Upper lobe of right lung (tissue), 1 donor: ENCODE measurements at places on chromosomes 3 and 15. TPM values are rescaled to one million over a fixed set of nuclear protein-coding genes. Genes with fewer than 3 reads are reported as not detected.

Gene ZCWPW2
- total RNA-seq = 0.96 TPM

- no peak overlapping the region for H3K4me3 ChIP-seq
- H3K4me1 ChIP-seq = no peaks in the 10 kb centered on the region
- no peaks in the 10 kb centered on the region for H3K36me3 ChIP-seq
- DNase-seq = no peak
- H3K27me3 ChIP-seq = no peaks in the 10 kb centered on the region
Observed at GRCh38 chr15:74206801-74207281, 4.3 kb upstream of the STRA6 start.

- no peaks in the 10 kb centered on the region for H3K27me3 ChIP-seq
- H3K4me3 ChIP-seq = no peak overlapping the region
Observed at GRCh38 chr3:115160295-115160694, 13.2 kb upstream of the ZBTB20 start.

GRCh38 chr3:42228796-42229195, 37.2 kb downstream of the CCK start:
- H3K27me3 ChIP-seq = no peaks in the 10 kb centered on the region
- peaks cover 8% of the 10 kb centered on the region for H3K36me3 ChIP-seq
- H3K4me3 ChIP-seq = no peak overlapping the region
- no peaks in the 10 kb centered on the region for H3K4me1 ChIP-seq

DNA sequence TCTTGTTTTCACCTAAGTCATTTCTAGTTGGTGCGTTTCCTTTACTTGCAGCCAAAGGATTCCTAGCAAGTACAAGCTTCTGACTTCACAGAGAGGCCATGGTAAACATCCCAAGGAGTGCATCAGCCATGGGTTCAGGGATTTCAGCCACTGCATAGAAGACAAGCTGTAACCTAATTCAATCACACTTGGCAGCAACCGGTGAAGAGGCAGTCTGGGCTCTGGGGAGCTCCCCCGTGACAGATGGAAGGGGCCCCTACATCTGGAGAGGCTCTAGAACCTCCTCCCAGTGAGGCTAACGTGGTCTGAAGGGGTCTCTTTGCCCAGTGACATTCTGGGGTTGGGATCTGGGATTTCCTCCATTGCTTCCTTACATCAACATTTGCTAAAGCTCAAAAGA, 8.4 kb upstream of the SNRPA1 start:
- no peak for DNase-seq
- H3K27ac ChIP-seq = no peak overlapping the region
- peaks cover 2% of the 10 kb centered on the region for H3K4me1 ChIP-seq
- no peaks in the 10 kb centered on the region for H3K36me3 ChIP-seq
- no peak overlapping the region for H3K4me3 ChIP-seq

Gene SYNPR
- not detected for total RNA-seq

DNA sequence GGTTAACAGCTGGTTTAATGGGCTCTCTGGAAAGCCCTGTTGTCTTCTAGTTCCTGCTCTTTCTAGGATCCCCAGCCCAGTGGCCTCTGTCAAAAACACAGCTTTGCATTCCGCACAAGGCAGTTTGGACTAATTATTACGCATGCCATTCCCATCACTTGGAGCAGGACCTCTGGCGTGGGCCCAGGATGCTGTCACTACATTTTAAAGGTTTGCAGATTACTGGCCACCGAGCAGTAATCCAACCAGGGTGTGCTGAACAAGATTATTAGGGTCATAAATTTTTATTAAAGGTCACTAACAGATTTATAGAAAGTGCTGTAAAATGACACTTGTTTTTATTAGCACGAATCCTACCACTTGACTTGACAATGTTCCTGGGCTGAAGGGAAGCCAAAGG, 143.6 kb upstream of the SLC6A11 start:
- H3K4me1 ChIP-seq = no peaks in the 10 kb centered on the region
- H3K27ac ChIP-seq = no peak overlapping the region
- DNase-seq = no peak
- no peaks in the 10 kb centered on the region for H3K36me3 ChIP-seq
- H3K4me3 ChIP-seq = no peak overlapping the region

DNA sequence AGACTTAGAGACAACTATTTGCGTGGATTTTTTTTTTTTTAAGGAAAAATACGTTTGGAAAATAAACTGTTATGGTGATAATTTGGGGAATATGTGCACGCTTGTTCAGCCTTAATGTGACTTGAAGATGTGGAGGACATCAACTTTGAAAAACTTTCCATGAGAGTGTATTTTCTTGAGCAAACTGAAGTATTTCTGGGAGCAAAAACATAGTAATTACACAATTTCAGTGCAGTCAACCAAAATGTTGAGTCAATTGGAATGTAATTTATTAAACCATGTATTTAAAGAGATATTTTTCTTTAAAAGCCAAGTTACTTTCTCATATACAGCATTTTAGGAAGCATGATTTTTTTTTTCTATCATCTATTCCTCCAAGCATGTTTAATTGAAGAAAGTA, 80.3 kb upstream of the FLNB start:
- DNase-seq = no peak
- no peaks in the 10 kb centered on the region for H3K4me1 ChIP-seq

DNA sequence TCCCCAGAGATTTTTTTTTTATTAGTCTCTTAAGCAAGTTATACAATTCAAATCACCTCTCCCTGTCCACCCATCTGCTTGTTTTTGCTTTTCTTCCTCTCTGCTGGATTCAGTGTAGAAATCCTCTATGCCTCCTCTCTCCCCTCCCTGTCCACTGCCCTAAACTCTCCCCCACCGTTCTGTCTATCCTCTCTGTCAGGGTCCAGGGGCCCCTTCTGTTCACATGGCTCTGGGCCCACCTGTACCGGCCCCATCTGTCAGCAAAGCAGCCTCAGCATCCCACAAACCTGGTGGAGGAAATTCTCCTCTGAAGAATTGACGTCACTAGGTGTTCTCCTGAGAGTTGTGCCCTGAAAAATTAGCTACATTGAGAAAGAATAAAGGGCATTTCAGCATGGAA, 137.6 kb upstream of the CMC1 start:
- no peak for DNase-seq
- no peaks in the 10 kb centered on the region for H3K4me1 ChIP-seq
- no peak overlapping the region for H3K4me3 ChIP-seq
- no peak overlapping the region for H3K27ac ChIP-seq
- H3K36me3 ChIP-seq = no peaks in the 10 kb centered on the region

DNA sequence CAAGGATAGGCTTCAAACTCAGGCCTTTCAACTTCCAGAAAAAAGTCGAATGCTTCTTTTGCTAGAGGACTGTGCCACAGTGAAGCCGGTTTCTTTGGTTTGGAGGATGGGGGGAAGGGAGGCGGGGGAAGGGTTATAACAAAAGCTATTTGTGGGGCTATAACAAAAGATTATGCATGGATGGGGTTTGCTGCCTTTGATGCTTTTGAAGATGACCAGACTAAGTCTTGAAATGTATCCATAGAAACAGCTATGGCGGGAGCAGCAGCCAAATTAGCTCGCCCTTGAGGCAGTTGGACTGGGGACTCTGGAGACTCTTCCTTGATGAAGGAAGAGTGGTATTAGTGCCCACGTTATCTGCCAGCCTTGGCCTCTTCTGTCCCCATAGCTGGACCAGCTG, 47.5 kb downstream of the SRGAP3 start:
- no peak for DNase-seq
- H3K4me3 ChIP-seq = no peak overlapping the region
- no peaks in the 10 kb centered on the region for H3K36me3 ChIP-seq
- H3K4me1 ChIP-seq = no peaks in the 10 kb centered on the region

DNA sequence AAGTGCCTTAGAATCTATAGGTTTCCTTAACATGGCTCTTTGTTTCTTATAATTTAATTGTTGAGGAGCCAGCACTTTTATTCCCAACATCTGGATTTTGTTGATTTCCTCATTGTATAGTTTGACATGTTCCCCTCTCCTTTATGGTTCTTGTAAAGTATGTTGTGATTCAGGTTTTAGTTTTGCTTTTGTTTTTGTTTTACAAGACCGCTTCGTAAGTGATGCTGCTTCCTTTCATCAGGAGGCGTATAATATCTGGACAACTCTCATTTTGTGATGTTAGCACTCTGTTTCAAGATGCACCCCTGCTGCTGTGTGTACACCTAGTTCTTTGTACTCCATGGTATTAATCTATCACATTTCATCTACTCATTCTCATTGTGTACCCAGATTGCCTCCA, 48.7 kb downstream of the SLC49A4 start:
- H3K27ac ChIP-seq = no peak overlapping the region
- no peaks in the 10 kb centered on the region for H3K27me3 ChIP-seq
- no peak for DNase-seq

DNA sequence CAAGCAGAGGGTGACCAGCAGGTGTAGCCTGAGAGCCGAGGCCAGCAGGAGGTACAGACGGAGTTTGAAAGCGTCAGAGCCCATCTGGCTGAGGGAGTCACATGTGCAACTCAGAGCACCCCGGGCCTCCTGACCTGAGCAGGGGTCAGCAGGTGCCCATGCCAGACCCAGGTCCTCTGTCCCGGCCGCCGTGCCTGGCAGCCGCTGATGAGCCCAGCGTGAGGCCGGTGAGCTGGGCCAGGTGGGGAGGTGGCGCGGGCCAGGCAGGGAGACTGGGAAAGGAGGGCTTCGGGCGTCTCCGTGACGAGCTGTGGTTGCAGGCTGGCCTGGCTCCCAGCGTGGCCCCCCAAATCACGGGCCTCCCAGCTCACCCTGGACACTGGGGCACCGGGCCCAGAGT, 130.9 kb downstream of the CHSY1 start:
- H3K4me3 ChIP-seq = no peak overlapping the region
- H3K27ac ChIP-seq = peak overlapping the region; percentile 76
- no peaks in the 10 kb centered on the region for H3K27me3 ChIP-seq
- no peak for DNase-seq
- H3K4me1 ChIP-seq = peaks cover 21% of the 10 kb centered on the region
- H3K36me3 ChIP-seq = no peaks in the 10 kb centered on the region

DNA sequence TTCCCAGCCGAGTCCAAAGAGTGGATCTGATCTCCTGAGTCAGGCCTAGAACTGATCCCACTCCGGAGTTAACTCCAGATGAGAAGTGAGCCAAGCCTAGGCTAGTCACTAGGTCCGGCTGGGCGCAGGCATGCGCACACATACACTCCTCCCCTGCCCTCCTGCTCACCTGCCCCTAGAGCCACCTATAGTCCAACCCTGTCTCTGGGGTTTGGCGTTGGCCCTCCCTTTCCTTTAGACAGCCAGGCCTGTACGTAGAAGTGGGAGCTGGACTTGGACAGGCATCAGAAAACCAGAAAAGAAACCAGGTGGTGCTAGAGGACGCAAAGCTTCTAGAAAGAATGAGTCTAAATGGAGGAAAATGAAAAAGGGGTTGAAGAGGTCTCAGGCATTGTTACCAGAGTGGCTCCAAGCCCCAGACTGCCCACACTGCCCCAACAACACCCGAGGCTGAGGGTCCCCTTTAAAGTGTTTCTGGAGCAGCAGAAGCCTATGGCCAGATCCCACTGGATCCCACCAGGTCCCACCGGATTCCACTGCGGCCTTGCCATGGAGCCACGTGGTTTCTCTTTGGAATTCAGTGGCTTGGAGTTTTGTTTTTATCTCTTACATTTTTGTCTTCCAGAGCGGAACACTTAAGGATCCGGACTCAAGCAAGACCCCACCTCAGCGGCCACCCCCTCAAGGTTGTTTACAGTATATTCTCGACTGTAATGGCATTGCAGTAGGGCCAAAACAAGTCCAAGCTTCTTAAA, 24.2 kb upstream of the TIMP4 start:
- peaks cover 12% of the 10 kb centered on the region for H3K4me1 ChIP-seq
- no peaks in the 10 kb centered on the region for H3K27me3 ChIP-seq
- no peak overlapping the region for H3K27ac ChIP-seq
- no peak for DNase-seq

GRCh38 chr3:123620343-123620742, 35.5 kb upstream of the HACD2 start:
- no peaks in the 10 kb centered on the region for H3K27me3 ChIP-seq
- DNase-seq = no peak
- H3K4me1 ChIP-seq = peaks cover 24% of the 10 kb centered on the region
- peaks cover 41% of the 10 kb centered on the region for H3K36me3 ChIP-seq

GRCh38 chr3:23830869-23831484, 25.2 kb downstream of the UBE2E1 start:
- H3K27me3 ChIP-seq = no peaks in the 10 kb centered on the region
- no peaks in the 10 kb centered on the region for H3K36me3 ChIP-seq
- DNase-seq = no peak
- H3K27ac ChIP-seq = no peak overlapping the region

Gene VIPR1
- total RNA-seq = 184 TPM

Gene MESP2
- not detected for total RNA-seq

- no peaks in the 10 kb centered on the region for H3K4me1 ChIP-seq
- no peaks in the 10 kb centered on the region for H3K36me3 ChIP-seq
- no peak for DNase-seq
- H3K4me3 ChIP-seq = no peak overlapping the region
- H3K27me3 ChIP-seq = no peaks in the 10 kb centered on the region
Observed at GRCh38 chr3:106485217-106485616, 616.4 kb upstream of the CBLB start.

DNA sequence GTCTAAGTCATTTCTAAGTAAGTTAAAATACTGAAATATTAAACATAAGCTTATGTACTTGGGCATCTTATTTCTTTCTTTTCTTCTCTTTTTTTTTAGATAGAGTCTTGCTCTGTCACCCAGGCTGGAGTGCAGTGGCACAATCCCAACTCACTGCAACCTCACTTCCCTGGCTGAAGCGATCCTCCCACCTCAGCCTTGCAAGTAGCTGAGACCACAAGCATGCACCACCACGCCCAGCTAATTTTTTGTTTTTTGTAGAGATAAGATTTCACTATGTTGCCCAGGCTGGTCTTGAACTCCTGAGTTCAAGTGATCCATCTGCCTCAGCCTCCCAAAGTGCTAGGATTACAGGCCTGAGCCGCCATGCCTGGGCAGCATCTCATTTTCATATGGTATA, 16.0 kb upstream of the ZNF710 start:
- no peaks in the 10 kb centered on the region for H3K36me3 ChIP-seq
- H3K27me3 ChIP-seq = no peaks in the 10 kb centered on the region
- no peak for DNase-seq
- H3K4me3 ChIP-seq = no peak overlapping the region

- H3K36me3 ChIP-seq = no peaks in the 10 kb centered on the region
- H3K27me3 ChIP-seq = no peaks in the 10 kb centered on the region
- peak; percentile 34 for DNase-seq
- no peak overlapping the region for H3K4me3 ChIP-seq
- H3K4me1 ChIP-seq = peaks cover 13% of the 10 kb centered on the region
Observed at GRCh38 chr3:195102609-195103467, 168.1 kb downstream of the XXYLT1 start.

Gene C3orf52
- total RNA-seq = 20.1 TPM

DNA sequence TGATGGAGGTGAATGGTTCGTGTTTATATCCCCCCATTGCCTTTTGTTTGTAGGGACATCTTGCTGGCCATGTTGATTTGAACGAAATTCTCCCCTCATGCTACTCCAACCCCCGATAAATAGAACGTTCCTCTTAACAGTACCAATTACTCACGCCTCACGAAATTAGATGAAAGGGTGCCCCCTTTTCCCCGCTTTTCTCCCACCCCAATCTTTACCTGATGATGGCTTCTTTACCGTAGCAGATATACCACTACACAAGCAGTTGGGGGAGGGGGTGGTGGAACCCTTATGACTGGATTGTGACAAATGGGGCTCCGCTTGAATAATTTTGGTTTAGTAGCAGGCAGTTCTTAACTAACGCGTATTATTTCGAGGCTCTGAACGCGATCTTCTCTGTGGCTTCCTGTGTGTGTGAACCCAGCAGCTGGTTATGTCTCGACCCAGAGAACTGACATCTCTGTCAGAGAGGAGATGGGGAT, 1.1 kb downstream of the PIAS1 start:
- peak overlapping the region; percentile 87 for H3K4me3 ChIP-seq
- no peaks in the 10 kb centered on the region for H3K27me3 ChIP-seq
- DNase-seq = no peak
- peak overlapping the region; percentile 92 for H3K27ac ChIP-seq
- peaks cover 31% of the 10 kb centered on the region for H3K4me1 ChIP-seq
- H3K36me3 ChIP-seq = no peaks in the 10 kb centered on the region
